Stimulated activated CD8-positive, alpha-beta memory T cell treated with anti-CD3 and anti-CD28 coated beads, Interleukin-12 subunit alpha, Interleukin-12 subunit beta, amount 100 ng/mL, for 4 hours (primary cell): ENCODE measurements at places on chromosomes 1 and 21.

GRCh38 chr1:11563560-11564069 is 84.7 kb downstream of the DISP3 start:
- DNase-seq: no peak

DNA sequence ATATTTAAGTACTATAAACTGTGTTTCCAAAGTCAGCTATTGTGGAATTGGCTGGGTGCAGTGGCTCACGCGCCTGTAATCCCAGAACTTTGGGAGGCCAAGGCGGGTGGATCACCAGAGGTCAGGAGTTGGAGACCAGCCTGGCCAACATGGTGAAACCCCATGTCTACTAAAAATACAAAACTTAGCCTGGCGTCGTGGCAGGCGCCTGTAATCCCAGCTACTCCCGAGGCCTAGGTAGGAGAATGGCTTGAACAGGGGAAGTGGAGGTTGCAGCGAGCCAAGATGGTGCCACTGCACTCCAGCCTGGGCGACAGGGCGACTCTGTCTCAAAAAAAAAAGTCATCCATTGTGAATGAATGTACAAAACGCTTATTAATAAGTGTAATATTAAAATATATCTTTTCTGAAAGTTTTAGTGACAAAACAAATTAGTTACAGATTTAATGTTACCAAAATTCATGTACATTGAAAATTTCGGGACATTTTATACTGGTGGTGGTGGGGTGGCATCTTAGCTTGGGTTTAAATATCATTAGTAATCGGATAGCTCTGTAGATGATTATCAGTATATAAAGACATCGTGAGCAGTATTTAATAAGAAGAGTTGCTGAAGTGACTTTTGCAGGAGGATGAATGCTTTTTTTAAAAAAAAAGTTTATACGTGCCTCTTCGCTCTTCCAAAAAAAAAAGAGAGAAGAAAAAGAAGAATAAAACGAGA is 503 bp upstream of the SRSF11 start:
- no peak for DNase-seq

DNA sequence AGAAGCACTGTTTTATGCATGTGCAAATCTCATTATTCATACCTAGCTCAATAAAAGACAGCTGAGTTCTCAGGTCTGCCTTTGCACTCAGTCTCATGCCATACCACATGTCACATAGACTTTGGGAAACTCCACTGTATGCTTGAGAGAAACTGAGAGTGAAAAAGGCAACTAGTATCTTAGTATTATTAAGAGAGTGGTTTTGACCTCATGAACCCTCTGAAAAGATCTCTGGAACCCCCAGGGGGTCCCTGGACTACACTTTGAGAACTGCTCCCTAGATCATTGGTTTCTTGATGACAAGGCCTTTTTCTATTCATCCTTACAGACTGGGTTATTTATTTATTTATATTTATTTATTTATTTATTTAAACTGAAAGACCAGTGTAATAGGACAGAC is 3.7 kb upstream of the RHEX start:
- DNase-seq: no peak

DNA sequence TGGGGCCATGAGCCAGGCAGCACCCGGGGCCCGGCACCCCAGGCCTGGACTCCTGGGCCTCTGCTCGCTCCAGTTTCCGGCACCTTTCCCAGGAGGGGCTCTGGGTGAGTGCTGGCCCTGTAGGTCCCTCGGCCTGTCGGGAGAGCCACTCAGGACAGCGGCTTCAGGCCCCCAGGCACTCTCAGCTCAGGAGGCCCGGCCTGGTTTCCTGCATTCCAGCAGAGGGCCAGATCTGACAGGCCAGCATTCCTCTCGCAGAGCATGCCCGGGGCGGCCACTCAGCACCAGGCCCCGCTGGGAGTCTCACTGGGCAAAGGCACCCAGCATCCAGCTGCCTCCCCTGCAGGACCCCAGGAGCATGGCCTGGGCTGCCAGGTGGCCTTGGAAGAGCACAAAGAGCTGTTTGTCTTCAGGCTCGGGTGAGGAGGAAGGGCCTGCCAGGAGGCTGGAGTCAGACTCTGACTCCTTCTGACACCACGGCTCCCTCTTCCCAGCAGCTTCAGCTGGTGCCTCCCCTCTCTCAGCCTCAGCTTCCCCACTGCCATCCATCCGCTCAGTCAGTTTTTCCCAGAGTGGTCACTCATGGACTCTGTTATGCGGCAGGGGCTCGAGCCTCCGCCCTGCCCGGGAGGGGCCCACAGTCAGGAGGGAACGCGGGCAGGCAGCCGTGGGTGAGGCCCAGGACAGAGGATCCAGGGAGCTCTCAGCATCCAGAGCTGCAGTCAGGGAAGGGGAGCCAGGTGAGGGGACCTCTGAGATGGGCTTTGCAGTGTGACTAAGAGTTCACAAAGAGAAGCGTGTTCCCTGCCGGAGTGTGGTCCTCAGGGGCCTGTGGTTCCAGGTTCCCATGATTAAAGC is 51.7 kb downstream of the WNT9A start:
- DNase-seq: no peak

DNA sequence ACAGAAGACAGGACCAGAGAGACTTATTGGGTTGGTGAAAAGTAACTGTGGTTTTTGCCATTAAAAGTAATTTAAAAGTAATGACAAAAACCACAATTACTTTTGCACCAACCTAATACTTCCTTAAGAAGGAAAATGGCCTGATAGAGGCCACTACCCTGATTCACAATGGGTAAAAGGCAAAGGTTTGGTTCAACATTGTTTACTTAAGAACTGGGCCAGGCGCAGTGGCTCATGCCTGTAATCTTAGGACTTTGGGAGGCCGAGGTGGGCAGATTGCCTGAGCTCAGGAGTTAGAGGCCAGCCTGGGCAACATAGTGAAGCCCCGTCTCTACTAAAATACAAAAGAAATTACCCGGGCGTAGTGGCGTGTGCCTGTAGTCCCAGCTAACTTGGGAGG is 48.2 kb upstream of the RCOR3 start:
- no peak for DNase-seq
